ENCODE measurements at places on chromosomes 12 and 14.

DNA sequence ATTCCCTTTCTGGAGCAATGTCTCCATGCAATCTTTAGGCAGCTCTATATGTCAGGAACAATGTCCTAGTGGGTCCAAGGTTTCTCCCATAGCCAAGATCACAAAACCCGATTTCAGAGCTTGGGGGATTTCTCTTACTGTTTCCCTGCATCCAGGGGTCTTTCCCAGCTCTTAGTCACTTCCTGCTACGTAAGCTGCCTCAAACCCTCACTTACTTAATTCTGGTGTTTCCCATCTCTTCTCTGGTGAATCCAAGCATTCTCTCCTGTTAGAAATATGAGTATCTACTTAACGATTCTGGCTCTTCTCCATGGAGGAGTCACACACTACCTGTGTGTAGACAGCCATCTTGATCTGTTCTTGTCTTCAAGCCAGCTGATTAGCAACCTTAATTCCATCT, 80.0 kb downstream of the IFNG-AS1 start:
- no peak for DNase-seq

DNA sequence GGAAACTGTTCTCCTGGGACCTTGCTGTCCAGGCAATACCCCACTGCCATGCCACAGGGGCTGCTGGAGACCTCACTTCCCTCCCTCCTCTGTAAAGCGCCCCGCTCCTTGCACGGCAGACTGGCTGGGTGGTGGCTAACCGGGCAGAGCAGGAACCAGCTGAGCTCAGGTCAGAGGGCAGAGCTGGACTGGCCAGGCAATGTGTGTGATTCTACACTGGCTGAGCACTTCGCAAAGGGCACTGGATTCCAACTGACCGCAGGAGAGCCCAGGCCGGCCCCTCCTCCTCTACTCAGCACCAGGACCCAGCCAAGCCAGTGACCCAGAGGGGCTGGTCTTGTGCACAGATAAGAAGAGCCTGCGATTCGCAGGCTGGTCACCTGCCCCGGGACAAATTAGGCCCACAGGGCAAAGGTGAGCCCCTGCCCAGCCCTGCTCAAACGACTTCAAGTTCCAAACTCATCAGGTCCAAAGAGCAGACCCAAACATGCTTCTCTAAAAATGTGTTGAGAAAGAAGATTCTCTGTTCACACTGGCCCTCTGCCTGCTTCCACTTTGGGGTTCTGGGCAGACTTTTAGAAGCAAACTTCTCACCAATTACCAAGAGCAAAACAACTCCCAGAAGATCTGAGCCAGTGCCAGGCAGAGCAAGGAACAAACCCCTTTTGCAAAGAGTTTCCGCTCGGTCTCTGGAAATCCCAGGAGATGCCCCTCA, 54.9 kb upstream of the DIO3 start:
- no peak for DNase-seq

- DNase-seq: no peak
Observed at GRCh38 chr14:95424529-95424928, 91.9 kb downstream of the SYNE3 start.

GRCh38 chr12:30756074-30756473, 1.3 kb upstream of the CAPRIN2 start:
- no peak for DNase-seq

GRCh38 chr14:79016828-79017505, 846.8 kb downstream of the NRXN3 start:
- DNase-seq: no peak

- no peak for DNase-seq
Observed at GRCh38 chr12:104602896-104603295, 146.1 kb downstream of the CHST11 start.

GRCh38 chr12:14317362-14318146, 47.9 kb upstream of the ATF7IP start:
- no peak for DNase-seq

DNA sequence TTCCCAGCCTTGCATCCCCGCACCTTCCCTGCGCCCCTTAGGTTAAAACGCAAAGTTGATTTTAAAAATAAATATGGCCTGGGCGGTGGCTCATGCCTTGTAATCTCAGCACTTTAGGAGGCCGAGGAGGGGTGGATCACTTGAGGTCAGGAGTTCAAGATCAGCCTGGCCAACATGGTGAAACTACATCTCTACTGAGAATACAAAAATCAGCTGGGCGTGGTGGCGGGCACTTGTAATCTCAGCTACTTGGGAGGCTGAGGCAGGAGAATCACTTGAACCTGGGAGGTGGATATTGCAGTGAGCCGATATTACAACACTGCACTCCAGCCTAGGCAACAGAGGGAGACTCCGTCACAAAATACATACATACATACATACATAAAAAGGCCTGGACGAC, 96.0 kb downstream of the GCH1 start:
- DNase-seq: no peak

DNA sequence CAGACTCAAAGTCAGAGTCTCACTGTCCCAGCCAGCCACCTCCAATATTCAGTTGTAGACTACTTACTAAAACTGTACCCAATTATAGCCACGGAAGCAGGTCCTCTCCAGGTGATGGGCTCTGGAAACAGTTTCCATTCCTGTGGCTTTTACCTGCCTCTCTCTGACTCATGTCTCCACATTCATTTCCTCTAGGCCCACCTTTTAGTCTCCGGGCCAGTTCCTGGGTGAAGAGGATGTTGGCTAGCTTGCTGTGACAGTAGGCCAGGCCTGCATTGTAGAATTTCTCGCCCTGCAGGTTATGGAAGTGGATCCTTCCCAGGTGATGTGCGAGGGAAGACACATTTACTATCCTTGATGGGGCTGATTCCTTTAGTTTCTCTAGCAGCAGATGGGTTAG, 5.6 kb downstream of the RDH11 start:
- no peak for DNase-seq

DNA sequence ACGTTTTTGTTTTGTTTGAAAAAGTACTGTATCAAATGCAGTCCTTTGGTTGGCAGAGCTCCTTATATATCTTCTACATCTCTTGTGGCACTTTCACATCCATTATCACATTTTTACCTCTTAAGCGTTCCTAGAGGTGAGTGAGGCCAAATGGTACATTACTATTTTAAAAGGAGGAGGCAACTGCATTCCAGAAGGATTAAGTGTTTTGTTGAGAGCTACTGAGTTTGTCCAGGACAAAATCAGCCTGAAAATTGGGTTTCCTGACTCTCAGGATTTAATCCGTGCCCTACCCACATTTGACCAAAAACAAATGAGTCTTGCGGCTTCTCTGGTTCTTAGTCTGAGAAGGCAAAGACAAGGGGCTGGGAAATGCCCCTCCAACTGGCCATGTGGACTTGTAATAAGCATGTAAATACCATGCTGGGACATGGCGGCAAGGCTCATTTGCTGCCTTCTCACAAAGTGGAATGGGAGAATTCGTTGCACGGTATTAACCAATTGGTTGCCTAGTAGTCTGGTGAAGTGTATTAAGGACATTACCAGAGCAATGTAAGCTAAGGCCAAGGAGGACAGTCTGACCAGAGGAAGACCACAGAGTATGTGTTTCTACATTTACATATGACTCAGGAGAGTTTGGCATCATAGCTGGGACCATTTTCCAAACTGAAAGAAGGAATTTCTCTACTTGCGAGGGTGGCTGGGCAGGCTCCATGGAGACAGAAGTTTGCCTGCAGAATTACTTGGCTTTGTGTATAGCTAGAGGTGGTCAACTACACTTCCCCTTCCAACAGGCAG, 175.8 kb upstream of the PLXNC1 start:
- no peak for DNase-seq

All from KBM-7 (cell line).